ENCODE measurements at places on chromosomes 13 and 19. TPM values are rescaled to one million over a fixed set of nuclear protein-coding genes. Genes with fewer than 3 reads are reported as not detected.

Gene CNN1
- polyA plus RNA-seq = 298 TPM

Gene FCER2
- polyA plus RNA-seq = 0.09 TPM

Gene FGF22
- 0.23 TPM for polyA plus RNA-seq

Gene ATXN8OS
- polyA plus RNA-seq = not detected

Gene MAP4K1
- 0.88 TPM for polyA plus RNA-seq

Gene KCNJ14
- polyA plus RNA-seq = 0.16 TPM

Gene SIGLEC5
- polyA plus RNA-seq = not detected

Gene PRKCSH
- 80.1 TPM for polyA plus RNA-seq

Gene JAK3
- polyA plus RNA-seq = 2.2 TPM

Gene UBXN6
- polyA plus RNA-seq = 135 TPM

Gene SLC10A2
- not detected for polyA plus RNA-seq

DNA sequence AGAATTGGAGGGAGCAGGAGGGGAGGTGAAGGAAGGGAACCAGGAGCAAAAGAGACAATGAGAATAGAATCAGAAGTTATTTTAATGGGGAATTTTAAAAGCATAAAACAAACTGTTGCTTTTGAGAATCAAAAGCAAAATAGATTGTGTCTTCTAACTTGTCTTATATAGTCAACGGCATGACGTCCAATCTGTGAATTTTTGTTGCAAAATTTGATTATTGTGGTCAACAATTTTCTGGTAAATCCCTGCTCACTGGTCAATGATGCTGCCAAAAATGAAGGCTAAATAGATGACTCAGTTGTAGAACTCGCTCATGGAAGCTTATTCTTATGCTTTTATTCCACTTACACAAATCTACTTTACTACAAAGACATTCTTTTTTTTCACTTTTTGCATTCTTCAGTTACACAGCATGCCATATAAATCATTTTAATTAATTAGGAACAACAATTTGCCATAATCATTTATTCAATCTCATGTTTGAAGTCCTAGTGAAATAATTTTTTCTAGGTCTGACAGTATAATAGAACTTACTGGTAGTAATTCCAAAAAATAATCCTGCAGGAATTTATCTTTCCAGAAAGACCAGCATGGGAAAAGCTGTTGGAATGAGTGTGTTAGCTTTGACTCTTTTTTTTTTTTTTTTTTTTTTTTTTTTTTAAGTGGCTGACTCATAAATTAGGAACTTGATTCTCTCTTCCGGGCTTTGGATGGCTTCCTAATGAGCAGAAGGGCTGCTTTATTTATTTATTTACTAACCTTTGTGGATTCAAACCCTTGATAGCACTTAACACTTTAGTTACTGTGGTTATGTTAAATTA is 256.9 kb downstream of the SPRY2 start:
- DNase-seq = no peak

GRCh38 chr13:104111031-104111430 is 1044.8 kb upstream of the SLC10A2 start:
- DNase-seq = no peak

DNA sequence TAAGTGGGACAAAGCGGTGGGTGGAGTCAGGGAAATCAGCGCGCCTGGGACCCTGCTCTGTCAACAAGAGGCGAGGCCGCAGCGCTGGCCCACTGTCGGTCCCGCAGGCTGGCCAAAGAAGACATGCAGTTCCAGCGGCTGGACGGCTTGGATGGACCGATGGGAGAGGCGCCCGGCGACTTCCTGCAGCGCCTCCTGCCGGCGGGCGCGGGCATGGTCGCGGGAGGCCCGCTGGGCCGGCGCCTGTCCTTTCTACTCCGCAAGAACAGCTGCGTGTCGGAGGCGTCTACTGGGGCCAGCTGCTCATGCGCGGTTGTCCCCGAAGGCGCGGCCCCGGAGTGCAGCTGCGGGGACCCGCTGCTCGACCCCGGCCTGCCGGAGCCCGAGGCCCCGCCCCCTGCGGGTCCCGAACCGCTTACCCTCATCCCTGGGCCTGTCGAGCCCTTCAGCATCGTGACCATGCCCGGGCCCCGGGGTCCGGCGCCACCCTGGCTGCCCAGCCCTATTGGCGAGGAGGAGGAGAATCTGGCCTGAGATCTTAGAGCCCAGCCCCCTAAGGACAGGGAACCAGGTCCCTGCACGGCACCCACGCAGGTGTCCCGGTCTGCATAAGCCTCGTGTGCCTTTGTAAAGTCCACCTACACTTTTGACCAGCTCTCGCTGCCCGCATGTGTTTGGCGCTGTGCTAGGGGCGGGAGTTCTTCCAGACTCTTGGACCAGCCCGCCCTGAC is 6.1 kb downstream of the BEST2 start:
- DNase-seq = peak; percentile 87

DNA sequence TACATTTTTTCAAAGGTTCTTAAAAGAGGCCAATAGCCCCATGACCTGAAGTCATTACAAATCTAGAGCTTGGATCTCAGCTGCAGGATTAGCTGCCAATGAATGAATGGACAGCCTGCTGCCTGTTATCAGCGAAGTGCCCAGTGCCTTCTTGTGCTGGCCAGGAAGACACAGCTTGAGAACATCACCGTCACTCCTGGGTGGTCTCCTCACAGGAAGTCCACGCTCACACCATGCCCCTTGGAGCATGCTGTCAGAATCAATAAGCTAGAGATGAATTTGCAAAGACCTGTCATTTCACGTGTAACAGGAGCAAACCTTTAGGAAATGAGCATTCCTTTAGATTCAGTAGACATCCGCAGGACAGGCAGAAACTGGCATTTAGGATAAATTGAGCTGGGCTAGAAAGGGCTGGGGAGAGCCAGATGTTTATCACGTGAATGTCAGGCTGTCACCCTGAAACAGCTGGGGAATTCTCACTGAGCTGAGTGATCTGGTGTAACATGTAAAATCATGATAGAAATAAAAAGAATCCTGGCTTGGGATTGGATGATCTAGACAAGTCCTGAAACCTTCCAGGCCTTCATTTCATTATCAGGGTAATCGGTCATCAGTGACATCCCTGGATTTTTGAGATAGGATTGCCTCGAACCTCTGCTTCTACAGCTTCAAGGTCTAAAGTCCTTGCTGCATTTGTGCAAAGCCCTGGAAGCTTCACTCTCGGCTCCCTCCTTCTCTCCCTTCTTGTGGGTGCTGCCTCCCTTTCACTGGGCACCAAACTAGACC is 49.9 kb upstream of the MEDAG start:
- DNase-seq = no peak

- peak; percentile 77 for DNase-seq
These were observed 77.2 kb downstream of the KLF12 start for GRCh38 chr13:74056801-74057542.

DNA sequence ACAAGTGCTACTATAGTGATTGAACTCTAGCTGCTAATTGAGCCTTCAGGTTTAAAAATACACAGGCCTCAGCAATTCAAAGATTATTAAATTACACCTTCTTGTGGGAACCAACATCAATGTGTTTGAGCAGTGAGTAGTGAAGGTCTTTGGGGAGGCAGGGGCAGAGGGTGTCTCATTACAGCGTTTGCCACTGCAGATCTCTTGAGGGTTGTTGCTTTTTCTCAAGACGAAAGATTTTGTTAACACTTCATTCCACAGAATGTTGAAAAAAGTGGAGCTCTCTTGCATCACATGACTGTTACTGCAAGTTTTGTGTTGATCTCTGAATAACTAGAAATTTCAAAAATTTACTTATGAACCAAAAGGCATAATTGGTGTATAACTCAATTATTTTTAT is 253.6 kb downstream of the ATP8A2 start:
- no peak for DNase-seq

DNA sequence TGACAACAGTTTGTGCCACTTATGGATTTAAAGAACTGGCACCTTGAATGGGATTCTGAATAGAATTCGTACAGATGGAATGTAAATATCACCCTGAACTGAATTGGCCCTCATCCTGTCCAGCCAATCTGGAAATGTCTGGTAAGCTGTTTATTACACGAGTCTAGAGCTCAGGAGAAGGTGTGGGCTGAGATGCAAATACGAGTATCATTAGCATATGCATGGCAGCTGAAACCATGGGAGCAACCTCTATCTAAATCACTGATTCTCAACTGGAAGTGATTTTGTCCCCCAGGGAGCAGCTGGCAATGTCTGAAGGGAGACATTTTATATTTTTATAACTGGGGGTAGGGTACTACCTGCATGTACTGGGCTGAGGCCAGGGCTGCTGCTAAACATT is 15.6 kb upstream of the VWA8 start:
- DNase-seq = no peak

- DNase-seq = no peak
These were observed 18.9 kb upstream of the ZNRF4 start for GRCh38 chr19:5436106-5436947.

DNA sequence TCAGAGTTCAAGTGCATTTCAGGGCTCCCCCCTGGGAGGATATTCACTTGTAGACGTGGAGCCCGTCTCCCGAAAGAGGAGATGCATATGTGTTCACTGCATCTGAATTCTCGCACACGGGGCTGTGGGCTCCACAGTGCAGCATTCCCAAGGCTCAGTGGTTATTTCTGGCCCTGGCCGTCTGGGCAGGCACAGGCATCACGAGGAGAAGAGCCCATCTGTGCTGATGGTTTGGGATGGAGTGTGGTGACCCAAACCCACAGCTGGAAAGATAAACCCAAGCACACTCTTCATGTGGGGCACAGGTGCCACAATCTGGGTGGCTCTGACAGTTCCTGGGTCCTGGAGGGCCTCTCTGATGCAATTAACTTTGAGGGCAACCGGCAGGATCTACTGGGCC is 242.1 kb downstream of the TSHZ3 start:
- no peak for DNase-seq

DNA sequence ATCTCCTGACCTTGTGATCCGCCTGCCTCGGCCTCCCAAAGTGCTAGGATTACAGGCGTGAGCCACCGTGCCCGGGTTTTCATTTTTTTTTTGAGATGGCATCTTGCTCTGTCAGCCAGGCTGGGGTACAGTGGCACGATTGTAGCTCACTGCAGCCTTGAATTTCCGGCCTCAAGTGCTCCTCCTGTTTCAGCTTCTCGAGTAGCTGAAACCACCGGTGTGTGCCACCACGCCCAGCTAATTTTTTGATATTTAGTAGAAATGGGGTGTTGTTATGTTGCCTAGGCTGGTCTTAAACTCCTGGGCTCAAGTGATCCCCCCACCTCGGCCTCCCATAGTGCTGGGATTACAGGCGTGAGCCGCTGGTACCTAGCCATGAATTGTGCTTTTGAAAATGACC is 5.9 kb downstream of the ADAT3 start:
- DNase-seq = no peak

DNA sequence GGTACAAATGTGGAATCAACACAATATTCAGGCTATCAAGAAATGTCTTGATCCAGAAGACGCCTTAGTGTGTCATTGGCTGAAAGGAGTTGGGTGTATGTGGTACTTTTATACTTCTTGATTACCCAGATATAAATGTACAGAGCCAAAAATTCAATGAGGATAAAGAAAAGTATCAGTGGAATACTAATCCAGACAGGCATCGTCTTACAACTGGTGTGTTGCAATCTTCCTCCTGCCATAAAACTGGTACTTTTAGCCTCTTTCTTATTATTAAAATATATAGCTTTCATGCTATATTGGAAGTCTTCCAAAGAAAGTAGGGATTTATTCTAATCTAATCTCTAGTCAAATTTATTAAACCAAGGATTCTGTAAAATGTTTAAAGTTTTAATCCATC is 388.6 kb upstream of the MIR17HG start:
- DNase-seq = no peak

- DNase-seq = no peak
These were observed 186.9 kb downstream of the DIAPH3 start for GRCh38 chr13:59976856-59977255.

- DNase-seq = no peak
These were observed 703 bp downstream of the NEK3 start for GRCh38 chr13:52158629-52159158.

- no peak for DNase-seq
These were observed 19.0 kb downstream of the FNDC3A start for GRCh38 chr13:48994706-48995105.

GRCh38 chr13:79722885-79723445 is 242.0 kb downstream of the NDFIP2 start:
- no peak for DNase-seq

DNA sequence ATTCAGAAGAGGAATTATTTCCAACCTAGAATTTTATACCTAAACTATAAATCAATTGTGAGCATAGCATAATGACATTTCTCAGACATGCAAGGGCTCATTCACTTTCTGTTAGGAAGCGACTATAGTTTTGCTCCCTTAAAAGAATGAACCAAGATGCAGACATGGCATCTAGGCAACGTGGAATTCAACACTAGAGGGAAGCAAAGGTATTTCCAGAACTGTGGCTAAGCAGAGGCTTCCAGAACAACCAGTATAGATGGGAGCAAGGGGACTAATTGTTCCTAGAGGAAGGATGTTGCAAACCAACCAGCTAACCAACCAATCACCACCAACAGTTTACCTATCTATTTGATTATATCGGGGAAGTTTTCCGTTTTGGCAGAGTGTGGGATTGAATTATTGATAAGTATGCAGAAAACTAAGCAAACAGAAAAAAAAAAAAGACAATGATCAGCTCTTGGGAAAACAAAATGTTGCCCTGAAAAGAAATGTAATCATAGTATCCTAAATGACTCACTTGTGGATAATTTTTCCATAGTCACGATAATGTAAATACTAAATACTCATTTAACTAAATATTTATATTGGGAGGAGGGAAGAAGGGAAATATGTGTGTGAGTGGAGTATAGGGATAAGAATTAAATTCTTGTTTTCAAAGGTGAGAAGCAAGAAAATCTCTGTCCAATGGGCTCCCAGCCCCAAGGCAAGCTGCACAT is 21.1 kb downstream of the ARL11 start:
- no peak for DNase-seq

GRCh38 chr19:16095071-16095571 is 16.6 kb upstream of the RAB8A start:
- no peak for DNase-seq

GRCh38 chr13:25541434-25542123 is 169.8 kb downstream of the ATP8A2 start:
- DNase-seq = no peak

- DNase-seq = no peak
These were observed 10.1 kb upstream of the GJA3 start for GRCh38 chr13:20170921-20171320.

DNA sequence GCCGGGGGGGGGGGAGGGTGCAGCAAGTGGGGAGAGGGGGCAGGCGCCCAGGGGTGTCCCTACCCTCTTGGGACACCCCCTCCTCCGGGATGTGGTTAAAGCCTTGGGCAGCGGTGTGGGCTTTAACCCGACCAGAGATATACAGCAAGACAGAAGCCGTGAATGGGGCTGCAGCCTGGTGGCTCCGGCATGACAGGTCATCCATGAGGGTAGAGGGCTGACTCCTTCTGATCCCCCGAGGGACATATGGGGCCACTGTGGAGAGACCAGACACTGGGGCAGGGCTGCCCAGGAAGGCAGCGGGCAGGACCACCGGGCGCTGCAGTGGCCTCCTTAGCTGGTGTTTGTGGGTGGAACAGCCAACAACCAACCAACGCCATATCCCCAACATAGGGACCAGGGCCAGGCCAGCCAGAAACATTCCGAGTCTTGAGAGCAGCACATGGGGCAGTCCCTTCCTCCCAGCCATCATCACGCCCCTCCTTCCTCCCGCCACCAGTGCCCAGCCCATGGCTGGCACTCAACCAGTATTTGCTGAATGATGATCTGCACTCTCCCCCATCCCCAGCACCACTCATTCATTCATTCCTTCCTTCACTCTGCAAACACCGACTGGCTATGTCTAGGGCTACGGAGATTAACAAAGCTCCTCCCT is 18.2 kb downstream of the ELAVL1 start:
- DNase-seq = no peak

- DNase-seq = no peak
These were observed 774 bp upstream of the HOMER3 start for GRCh38 chr19:18941628-18942354.

GRCh38 chr13:112759827-112760226 is 70.0 kb downstream of the ATP11A start:
- DNase-seq = no peak
